Muscle of leg (tissue), 16 donors: ENCODE measurements at places on chromosomes 16 and 17.
A peak's percentile ranks its signal among the peaks of the same experiment; 100 is the strongest.

DNA sequence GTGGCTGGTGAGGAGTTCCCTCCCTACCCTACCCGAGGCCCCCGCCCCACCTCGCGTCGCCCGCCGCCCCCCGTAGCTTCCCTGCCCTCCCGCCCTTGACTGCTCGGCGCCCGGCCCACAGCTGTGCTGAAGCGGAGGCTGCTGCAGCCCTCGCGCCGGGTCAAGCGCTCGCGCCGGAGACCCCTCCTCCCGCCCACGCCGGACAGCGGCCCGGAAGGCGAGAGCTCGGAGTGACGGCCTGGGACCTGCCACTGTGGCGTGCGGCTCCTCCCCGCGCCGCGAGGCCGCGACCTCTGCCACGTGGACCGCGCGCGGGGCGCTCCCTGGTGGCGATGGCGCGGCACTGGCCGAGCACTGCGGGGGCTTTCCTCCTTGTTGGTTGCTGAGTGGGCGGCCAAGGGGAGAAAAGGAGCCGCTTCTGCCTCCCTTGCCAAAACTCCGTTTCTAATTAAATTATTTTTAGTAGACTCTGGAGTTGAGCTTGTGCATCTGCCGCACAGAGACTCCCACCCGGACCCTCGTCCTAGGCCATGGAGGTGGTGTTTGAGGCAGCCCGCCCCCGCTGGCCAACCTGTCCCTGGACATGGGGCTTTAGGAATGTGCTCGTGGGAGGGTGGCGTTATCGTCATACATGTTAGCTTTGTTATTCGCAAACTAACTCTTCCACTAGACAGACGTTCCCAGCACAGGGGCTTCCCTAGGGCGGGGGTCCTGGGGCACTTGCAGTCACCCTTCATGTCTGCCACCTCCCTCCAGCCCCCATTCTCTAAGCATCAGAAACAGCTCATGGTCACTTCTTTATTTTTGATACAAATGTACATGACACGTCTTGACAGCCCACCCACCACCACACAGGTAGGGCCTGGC is 4.4 kb downstream of the TP53I13 start:
- peak; percentile 83 for DNase-seq

- DNase-seq: peak; percentile 65
Measured at GRCh38 chr16:84932681-84933080, 78.7 kb downstream of the ZDHHC7 start.

- DNase-seq: no peak
Measured at GRCh38 chr16:9929836-9930235, 252.4 kb downstream of the GRIN2A start.

DNA sequence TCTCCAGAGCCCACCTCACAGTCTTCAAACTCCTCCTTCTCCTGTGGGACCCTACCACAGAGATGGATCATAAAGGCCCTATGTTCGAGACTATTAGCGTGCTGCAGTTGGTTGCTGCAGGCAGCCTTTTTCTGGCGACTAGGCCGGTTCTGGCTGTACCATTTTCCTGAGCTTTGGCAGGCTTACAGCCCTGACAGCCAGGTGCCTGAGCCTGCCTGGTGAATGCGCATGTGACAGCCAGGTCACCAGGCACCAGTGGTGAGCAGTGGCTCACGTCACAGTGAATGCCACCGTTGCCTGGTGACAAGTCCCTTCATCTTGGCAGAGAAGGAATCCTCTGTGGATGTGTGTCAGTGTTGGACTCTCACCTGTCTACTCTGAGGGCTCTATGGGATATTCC is 978.8 kb downstream of the KCNJ18 start:
- no peak for DNase-seq

GRCh38 chr16:19722269-19722952 is 4.3 kb downstream of the IQCK start:
- DNase-seq: no peak

- peak; percentile 69 for DNase-seq
Measured at GRCh38 chr16:63890081-63890480, 1231.8 kb downstream of the CDH11 start.

GRCh38 chr17:40218006-40218739 is 931 bp upstream of the WIPF2 start:
- no peak for DNase-seq

DNA sequence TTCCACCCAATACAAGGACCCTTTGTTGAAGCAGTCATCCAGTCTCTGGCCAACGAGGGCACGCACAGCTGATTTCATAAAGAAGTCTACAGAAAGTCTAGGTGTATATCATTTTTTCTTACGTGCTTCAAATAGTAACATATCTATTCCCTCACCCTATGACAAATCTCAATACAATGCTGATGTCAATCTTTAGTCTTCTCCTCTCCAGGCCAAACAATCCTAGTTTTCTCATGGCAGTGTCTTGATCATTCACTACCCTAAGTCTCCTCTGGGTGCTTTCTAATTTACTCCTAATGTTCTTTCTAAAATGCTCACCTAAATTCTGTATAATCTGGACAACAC is 92.6 kb downstream of the CACNG1 start:
- no peak for DNase-seq

GRCh38 chr17:34840750-34841149 is 120.5 kb downstream of the CCT6B start:
- peak; percentile 9 for DNase-seq

DNA sequence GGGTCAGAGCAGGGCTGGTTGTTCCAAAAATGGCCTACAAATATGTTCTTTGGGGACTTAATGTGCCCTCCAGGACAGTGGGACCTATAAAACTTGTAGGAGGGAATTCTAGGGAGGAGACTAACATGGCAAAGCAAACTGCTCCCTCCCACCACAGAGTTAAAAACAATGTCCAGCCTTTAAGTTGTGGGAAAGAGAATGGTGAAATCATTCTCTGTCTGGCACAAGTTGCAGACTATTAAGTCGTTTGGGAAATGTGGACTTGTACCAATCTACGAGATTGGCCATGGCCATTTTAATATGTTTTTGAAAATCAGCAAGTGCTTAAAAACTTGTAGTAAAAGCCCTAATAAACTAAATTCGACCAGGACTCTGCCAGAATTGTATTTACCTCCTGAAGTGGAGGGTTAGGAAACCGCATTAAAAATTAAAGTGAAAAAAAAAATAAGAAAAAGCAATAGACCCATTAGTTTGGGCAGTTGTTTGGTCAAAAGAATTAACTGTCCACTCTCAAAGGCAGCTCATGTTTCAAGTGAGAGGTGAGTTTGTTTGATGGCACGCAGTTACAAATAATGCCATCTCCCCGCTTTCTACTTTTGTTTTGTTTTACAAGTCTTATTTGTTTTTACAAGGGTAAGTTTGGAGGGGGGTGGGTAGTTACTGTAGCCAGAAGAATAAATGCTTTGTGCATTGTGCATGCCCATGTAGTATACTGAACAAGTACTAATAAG is 32.4 kb downstream of the ANKFN1 start:
- no peak for DNase-seq

GRCh38 chr16:58815181-58815888 is 81.2 kb upstream of the GOT2 start:
- no peak for DNase-seq

DNA sequence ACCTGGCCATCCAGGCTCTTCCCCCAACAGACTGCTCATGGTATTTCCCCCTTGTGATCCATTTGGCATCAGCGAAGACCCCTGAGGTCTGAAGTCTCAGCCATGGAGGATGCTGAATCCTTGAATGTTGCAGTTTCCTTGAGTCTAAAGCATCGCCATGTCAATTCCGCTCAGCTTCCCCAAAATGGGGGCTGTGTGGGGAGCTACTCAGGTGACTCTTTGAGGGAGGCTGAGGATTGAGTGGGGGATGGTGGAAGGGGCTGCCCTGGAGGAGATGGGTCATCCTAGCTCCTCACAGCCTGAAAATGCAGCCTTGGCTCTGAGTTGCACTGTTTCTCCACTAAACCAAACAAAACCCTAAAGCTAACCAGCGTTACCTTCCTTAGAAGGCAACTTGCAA is 2.6 kb downstream of the C16orf78 start:
- no peak for DNase-seq

GRCh38 chr16:73732143-73732542 is 564.5 kb upstream of the PSMD7 start:
- no peak for DNase-seq

GRCh38 chr16:85891776-85892166 is 7.2 kb upstream of the IRF8 start:
- DNase-seq: no peak

DNA sequence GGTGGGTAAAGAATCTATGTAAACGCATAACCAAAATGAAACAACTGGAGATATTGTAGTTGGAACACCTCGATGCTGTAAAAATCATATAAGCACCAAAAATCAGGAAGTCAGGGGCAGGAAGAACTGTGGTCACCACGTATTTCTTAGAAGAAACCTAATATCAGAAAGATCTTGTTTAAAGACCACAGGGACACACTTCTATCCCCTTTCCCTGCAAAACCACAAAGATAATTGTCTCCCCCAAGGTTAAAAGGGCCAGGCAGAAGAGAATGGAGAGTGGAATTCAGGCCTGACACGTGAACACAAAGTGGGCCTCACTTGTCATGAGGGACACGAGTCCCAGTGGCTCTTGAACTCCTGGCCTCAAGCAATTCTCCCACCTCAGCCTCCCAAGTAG is 68.1 kb downstream of the GSG1L start:
- DNase-seq: no peak

- no peak for DNase-seq
Measured at GRCh38 chr17:1752425-1753262, 9.2 kb upstream of the SERPINF1 start.

- no peak for DNase-seq
Measured at GRCh38 chr17:22443061-22443460, 750.7 kb downstream of the KCNJ18 start.

- DNase-seq: no peak
Measured at GRCh38 chr16:31402687-31403086, 9.6 kb downstream of the ITGAD start.

GRCh38 chr16:22642416-22643088 is 131.9 kb downstream of the NPIPB5 start:
- no peak for DNase-seq

DNA sequence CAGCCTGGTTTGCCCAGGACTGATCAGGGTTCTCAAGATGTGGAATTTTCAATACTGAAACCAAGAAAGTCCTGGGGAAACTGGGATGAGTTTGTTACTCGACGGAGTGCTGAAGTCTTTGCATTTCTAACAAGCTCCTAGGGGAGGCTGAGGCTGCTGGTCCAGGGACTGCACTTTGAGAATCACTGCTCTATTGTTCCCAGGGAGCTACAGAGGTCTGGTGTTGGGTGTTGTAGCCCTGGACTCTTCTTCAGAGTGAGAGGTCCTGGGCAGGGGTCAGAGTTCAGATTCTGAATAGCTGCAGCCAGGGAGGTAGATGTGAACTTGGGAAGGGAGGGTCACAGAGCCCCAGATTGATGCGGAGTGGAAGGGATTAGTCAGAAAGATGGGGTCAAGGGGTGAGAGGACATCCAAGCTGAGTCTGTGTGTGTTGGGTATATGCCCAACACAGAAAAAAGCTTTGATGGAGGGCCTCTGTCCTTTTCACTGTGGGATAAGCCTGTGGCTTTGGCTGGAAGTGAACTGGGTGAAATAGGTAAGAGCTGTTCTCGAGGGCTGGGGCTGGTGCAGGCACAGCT is 14.1 kb downstream of the TMEM238L start:
- no peak for DNase-seq

DNA sequence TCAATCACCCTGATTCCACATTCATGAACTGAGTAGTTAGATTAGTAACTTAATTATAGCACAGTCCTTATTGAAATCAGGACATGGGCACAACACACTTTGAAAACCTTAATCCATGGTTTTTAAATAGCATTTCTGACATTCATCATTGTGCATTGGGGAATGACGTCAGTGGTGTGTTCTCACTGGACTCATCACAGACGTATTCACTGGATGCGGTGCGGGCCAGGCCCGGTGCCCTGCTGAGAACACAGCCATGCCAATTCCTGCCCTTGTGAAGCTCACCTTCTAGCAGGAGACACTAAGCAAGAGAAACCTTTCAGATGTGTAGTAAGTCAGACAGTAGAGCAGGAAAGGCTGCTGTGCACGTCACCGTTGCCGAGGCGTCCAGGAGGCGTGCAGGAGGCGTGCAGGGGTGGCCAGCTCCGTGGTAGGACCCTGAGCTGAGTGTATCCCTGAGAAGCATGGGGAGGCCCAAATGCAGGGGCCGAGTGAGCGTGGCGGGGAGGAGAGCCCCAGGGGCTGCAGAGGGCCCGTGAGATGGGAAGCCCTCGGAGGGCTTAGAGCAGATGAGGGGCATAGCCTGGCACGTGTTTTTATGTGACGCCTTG is 12.9 kb downstream of the BANP start:
- no peak for DNase-seq

GRCh38 chr17:77354670-77355455 is 214.1 kb downstream of the SEC14L1 start:
- peak; percentile 95 for DNase-seq

DNA sequence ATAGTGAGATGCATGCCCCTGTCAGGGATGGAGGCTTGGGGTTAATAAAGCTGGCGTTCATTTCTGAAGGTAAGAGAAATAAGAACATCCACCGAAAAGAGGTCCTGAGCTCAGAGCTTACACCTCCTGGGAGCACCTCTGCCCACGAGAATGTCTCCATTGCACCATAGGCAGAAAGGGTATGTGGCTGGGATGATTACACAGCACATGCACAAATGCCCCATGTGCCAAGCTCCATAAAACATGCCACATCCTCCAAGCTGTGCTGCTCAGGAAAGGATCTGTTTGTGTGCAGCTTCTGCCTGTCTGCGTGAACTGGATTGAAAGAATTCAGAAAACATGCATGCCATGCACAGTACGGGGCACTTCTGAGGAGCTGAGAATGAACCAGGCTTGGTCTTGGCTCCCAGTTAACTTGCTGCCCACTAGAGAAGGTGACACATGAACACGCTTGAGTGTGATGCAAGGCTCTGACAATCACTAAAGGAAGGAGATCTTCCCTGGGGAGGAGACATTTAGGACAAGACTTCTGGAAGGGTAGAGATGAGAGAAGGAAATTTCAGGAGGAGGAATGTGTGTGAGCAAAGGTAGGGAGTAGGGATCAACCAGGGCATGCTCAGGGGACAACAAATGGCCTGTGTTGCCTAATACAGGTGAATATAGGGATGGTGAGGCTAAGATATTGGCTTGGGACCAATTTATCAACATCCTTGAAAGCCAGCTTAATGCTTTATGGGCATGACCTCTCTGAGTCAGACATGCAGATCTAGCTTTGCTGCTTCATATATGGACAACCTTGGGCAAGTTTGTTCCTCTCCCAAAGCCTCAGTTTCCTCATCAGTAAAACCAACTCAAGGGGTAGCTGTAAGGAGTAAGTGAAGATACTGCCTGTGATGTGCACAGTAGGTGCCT is 32.0 kb upstream of the SMPD3 start:
- no peak for DNase-seq

DNA sequence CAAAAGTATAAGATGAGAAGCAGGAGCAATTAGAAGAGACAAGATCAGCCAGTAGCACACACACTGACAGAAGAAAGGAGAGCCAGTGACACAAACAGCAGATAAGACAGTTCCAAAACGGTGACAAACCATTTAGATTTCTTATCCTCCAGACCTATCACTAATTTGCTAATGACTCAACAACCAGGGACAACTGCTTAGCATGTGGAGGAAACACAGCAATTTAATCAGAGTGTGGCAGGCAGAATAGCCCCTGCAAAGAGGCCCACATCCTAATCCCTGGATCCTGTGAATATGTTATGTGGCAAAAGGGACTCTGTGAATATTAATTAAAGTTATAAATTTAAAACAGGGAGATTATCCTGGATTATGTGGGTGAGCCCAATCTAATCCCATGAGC is 81.1 kb downstream of the CACNG1 start:
- DNase-seq: no peak
